ENCODE measurements at places on chromosomes 5 and 9.

- no peak for DNase-seq
Observed at GRCh38 chr9:764986-765385, 76.5 kb upstream of the DMRT1 start.

- no peak for DNase-seq
Observed at GRCh38 chr5:98474782-98475181, 298.7 kb upstream of the RGMB start.

DNA sequence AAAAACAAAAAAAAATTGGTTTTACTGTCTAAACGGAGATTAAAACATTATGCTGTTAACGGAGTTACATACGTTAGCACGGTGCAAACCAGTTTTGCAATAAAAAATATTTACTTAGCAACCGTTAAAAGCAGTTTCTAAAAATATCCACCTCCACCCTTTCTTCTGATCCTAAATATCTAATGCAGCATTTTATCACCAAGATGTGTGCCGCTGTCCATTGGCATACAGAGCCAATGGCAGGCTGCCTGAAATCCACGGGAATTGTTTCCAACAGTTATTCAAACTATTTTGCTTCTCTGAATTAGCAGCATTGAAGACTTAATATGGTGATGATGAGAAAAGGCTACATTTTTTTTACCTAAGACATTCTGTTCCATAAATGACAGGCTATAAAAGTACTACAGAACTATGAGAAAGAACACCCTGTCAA lies 61.6 kb downstream of the CSNK1A1 start:
- DNase-seq, result no peak

DNA sequence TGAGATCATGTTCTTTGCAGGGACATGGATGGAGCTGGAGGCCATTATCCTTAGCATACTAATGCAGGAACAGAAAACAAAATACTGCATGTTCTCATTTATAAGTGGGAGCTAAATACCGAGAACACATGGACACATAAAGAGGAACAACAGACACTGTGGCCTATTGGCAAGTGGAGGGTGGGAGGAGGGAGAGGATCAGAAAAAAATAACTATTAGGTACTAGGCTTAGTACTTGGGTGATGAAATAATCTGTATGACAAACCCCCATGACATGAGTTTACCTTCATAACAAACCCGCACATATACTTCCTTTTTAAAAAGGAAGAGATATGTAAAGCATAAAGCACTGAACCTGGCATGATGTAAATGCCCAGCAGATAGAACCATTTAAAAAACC lies 99.0 kb downstream of the MEGF10 start:
- DNase-seq, result peak; percentile 80

Data from KBM-7 (cell line).